ENCODE measurements at places on chromosomes 2 and 18. TPM values are rescaled to one million over a fixed set of nuclear protein-coding genes. Genes with fewer than 3 reads are reported as not detected.

DNA sequence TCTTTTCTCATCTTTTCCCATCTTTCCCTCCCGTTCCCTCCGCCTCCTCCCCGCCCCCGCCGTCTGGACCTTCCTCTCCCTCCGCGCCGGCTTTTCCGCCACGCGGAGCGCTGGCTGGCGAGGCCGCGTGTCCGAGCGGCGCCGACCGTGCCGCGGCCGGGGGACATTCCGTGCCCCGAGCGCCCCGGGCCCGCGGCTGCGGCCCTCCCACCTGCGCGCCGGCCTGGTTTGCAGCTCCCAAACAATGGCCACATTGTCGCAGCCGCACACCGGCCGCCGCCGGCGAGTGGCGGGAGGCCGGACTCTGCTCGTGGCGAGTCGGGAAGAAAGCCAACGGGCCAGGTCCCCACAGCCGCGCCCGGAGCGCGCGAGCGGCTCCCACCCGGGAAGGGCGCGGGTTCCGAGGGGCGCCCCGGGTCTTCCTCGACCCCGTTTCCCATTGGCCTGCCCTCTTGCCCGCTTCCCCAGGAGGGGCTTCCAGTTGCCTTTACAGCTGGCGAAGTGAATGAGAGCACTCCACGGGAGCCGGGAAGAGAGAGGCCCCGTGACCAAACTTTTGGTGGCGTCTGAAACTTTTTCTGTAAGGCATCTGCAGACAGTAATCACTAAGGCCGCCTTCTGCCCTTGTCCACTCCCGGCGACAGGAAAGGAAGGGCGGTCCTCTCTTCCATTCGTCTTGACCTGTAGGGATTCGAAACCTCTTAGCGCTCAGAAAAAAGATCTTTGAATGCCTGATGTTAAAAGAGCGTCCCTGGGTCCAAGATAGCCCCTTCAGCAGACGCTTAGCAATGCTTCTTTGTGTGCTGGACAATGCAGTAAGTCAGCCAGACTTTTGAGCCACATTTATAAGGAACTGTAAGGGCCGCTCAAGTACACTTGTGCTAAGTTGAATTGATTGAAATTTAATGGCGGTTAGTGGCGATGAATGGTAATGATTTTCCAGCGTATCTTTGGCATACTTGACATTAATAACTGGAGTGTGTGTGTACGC is 6.2 kb downstream of the GLI2 start:
- peak; percentile 79 for DNase-seq

Gene UNC50
- 45.6 TPM for total RNA-seq

- no peak for DNase-seq
These were observed 69.6 kb downstream of the ETAA1 start for GRCh38 chr2:67466734-67467133.

DNA sequence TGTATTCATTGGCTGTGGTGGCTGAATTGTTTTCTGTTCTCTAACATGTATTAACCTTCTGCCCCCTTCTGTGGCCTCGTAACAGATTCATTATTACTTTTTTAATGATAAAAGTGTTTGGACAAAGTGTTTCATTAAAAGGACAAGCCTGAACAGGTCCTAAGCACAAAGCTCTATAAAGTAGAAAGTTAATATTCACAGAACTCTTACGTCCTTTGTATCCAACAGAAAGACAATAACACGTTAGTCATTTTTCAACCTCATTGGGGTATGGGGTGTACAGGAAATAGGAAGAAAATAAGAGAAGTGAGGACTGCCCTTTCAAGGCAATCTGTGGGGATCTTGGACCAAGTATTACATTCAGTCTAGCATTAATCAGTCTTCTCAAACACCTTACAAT is 105.5 kb upstream of the RGPD4 start:
- DNase-seq = no peak

DNA sequence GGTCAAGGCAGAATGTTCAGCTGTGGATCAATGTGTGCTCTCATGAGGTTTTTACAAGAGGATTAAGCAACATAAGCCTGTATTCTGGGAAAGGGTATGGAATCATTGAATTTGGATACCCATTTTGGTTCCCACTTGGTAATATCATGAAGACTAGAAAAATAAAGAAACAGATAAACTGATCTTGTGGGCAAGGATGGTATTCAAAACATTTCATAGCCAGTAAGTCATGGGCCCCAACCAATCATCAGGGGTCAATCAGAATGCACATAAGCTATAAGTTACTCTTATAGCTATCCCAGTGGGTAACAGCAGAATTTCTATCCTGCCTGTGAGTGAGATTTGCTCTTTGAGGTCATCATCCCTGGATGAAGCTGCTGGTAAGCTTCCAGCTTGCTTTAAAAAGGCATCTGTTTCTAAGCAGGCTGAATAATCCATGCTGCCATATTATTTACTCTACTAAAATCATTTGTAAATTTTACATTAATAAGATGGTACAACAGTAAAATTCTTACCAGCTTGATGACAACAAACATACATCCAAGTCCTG is 291.2 kb downstream of the RAD51AP2 start:
- no peak for DNase-seq

DNA sequence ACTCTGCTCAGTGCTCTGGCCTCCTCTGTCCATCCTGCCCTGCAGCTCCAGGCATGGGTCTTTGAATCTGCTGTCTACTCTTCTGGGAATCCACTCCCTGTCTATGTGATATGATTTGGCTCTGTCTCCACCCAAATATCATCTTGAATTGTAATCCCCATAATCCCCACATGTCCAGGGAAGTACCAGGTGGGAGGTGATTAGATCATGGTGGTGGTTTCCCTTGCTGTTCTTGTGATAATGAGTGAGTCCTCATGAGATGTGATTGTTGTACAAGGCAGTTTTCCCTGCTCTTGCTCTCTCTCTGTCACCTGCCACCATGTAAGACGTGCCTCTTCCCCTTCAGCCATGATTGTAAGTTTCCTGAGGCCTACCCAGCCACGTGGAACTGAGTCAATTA is 881.8 kb upstream of the ID2 start:
- no peak for DNase-seq
